Right forelimb (tissue), 1 donor: ENCODE measurements at places on chromosomes 6 and 20.

DNA sequence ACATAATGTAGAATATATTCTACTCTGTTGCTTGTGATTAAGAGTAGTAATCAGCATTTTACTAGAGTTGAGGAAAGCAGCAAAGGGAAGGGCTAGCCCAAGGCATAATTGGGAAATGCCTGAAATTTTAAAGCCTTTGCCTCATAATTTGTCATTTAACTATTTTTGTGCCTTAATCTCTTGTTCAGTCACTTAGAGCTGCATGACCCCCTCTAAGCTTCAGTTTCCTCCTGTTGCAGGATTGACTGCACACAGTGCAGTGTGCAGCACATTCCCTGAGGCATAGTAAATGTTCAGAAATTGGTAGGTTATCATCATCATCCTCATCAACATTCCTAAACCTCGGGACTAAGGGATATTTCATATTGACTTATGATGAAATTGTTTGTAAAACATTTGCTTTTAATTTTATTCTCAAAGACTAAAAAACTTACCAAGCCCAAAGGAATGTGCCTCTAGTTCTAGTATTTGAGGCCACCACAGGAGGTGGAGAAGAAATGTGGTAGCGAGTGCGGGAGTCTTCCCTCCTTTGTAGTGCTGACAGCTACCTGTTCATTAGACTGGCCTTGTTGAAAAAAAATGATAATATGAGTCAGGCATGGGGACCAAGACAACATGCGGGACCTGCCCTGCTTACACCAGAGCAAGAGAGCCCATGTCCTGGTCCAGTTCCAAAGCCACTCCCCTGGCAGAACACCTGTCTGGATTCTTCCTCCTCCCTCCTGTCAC is 14.8 kb upstream of the TENT5A start:
- no peak for DNase-seq

DNA sequence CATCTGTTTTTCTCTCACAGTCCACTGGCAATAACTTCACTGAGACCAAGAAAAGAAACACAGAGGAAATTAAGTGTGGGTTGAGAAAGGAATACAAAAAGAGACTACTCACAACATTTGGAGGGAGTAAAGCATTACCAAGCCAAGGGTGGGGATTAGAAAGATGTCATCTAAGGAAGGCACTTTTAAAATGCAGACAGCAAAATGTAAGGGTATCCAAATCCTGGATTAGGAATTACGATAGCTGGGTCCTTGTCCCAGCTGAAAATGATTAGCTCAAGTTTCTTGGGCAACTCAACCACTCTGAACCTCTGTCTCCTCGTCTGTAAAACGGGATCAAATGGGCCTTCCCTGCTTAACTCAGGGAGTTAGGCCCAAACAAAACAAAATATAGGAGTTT is 2.2 kb downstream of the LEMD2 start:
- DNase-seq, result no peak

DNA sequence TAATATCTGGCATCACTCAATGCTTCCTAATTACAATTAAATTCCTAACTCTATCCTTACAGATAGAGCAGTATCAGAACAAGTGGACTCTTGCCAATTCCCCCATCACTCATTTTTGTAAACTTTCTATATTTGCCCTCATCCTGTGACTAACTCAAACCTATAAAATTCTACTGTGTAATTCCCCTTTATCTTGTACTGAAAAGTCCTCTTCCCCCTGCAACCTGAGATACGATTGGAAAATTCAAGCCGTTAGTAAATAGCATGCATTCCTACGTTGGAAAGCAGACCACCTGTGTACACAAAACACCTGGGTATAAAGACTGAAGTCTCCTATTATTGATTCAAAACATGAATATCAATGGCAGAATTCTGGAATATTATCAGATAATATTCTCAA is 70.4 kb upstream of the KCNQ5 start:
- no peak for DNase-seq

- no peak for DNase-seq
Measured at GRCh38 chr20:40604416-40604815, 84.6 kb downstream of the MAFB start.
